GM06990 (cell line): ENCODE measurements at places on chromosomes 1 and 21.

- peak; percentile 88 for DNase-seq
These were observed 1.1 kb upstream of the LCK start for GRCh38 chr1:32249831-32250525.

DNA sequence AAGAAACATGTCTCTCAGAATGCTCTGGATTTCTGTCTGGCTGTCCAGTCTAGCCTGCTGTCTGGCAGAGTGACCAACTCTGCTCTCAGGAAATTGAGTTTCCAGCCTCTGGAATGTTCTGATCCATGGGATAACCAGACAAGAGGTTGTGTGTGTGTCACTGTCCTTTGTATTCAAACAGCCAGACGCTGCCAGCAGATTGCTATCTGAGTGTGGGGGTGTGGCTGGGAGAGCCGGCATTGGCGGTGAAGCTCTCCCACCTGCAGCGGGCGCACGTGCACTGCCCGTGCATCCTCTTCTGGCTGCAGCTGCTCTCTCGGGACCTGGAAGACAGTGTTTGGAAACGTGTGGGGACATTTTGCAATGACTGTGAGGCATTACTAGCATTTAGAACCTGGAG, 26.1 kb downstream of the PKP1 start:
- no peak for DNase-seq

DNA sequence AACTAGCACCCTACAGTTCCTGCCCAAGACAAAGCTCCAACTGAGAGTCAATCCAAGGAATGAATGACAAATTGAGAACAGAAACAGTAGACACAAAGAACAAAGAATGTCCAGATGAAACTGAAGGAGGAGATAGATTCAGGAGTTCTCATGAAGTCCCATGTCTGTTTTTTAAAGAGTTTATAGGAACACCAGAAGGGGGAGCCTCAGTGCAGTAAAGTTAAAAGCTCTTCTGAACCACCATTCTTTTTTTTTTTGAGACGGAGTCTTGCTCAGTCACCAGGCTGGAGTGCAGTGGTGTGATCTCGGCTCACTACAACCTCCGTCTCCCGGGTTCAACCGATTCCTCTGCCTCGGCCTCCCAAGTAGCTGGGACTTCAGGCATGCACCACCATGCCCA, 323.6 kb downstream of the MRPL39 start:
- DNase-seq = no peak

- DNase-seq = no peak
These were observed 66.9 kb downstream of the PRDM2 start for GRCh38 chr1:13766592-13767564.

DNA sequence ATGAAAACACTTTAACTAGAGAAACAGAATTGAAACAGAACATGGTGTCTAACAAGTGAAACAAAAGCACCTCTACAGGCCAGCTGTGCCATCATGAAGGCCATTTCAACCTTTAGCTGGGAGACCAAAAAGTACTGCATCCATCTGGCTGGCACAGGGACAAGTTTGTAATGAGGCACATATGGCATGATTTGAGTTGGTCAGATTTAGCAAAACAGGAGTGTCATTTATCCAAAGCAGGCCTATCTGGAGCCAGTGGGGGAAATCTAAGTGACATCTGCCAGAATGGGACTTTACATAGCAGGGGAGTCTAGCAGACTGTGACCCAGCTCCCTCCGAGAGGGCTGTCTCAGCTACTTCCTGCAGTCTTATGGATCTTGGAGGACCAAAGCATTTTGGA, 51.9 kb downstream of the DNTTIP2 start:
- no peak for DNase-seq

DNA sequence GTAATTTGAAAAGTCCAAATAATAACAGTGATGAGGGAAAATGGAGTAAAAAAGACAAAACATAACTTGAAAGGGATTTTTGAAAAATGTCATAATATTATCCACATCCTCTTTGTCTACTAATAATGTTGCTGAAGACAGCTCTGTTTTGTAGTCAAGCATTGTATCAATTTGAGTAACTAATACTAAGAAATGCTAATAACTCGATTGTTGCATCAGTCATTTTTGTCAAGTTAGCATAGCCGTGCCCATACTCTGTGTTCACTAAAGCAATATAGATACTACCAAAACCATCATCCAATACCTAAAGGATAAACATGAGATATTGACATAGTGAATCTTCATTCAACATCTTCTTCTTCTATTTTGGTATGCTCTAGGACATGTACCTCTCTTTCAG, 17.3 kb downstream of the PDC start:
- peak; percentile 16 for DNase-seq

GRCh38 chr1:185733818-185734735, at the start of gene HMCN1:
Gene HMCN1 (plus strand): TSS chr1:185734391. CDS start chr1:185734780, 389 bp downstream.
- peak; percentile 2 for DNase-seq
